ENCODE measurements at places on chromosomes 6 and 20.

DNA sequence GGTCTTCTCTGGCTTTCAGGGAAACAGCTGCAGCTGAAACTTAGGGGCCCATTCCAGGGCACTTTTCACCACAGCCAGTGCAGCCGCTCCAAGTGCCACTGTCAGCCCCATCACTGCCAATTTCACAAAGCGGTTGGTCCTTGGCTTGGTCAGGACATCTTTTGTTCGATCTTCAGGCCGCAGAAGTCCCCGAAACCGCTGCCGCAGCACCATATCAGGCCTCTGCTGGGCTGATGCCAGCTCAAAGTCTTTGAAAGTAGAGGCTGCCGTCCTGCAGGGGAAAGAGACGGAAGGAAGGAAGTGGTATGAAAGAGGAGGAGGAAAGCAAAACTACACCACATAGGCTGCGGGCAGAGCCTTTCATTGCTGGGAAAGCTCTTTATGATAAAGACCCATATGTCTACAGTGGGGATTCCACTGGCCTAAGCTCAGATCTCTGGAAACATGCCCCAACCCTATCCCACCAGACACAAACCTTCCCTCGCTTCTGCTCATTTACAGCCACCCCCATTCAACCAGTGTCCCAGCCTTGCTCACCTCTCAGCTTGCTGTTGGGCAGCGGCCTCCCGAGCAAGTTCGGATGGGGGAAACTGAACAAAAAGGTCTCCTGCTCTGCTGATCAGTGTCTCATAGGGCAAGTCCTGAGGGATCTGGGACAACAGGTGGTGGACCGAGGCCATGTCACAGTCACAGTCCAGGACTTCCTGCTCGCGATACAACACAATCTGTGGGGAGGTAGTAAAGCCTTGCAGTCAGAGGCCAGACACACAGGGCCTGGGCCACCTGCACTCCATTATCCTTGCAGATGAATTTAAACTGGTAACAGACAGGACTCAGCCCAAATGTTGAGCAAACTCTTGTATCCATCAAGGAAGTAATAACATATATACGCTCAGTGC lies 23.5 kb downstream of the TBC1D20 start:
- DNase-seq, result no peak

DNA sequence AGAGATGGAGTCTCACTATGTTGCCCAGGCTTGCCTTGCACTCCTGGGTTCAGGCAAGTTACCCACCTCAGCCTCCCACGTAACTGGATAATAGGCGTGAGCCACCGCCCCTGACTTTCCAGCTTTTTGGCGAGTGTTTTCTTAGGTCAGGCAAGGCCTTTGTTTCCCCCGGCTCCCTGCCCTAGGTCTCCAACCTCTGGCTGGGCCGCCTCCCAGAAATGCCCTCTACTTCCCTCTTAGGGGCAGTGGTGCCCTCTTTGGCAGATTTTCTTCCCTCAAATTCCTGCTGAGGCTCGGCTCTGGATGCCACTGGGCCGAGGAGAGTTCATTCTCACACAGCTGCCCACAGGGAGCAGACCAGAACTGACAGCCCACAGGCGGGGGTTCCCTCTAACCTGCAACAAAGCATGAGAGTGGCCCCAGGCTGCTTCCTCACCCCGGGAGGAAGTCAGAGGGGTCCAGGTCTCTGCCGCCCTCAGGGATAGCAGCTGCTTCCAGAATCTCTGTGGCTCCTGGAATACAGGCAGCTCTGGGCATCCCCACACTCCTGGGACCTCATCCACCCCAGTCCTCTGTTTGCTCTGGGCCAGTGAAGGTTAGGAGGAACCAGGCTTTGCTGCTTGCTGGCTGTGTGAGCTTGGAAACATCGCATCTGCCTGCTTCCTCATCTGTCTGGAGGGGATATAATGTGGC lies 56.5 kb downstream of the TCP11 start:
- no peak for DNase-seq

- DNase-seq, result no peak
These were observed 10.7 kb downstream of the SLC22A23 start for GRCh38 chr6:3446184-3446583.

- peak; percentile 76 for DNase-seq
These were observed 200.7 kb upstream of the BMP2 start for GRCh38 chr20:6566821-6567220.

DNA sequence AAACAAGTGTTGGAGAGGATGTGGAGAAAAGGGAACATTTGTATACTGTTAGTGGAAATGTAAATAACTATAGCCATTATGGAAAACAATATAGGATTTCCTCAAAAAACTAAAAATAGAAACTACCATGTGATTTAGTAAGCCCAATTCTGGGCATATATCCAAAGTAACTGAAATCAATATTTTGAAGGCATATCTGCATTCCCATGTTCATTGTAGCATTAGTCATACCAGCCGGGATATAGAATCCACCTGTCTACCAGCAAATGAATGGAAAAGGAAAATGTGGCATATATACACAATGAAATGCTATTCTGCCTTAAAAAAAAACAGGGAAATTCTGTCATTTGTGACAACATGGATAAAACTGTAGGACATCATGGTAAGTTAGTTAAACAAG lies 15.3 kb upstream of the C6orf58 start:
- no peak for DNase-seq

DNA sequence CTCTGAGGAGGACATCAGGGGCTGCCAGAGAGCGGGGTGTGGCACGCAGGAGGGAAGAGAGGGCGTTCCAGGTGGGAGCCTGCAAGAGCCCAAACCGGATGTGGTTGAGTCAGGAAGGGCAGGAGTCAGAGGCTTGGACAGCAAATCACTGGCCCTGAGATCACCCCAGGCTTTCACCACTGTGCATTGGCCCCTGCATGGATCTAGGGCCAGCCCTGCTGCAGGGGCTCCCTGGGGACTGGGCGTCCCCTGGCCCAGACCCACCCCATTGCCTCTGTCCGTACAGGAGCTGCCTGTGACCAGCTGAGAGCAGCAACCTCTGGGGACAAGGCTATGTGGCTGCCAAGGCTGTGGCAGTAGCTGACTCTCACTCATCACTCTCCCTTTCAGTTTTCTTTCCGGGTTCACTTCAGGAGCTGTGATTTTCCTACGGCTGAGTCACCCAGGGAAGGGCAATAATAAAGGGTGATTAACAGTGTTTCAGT lies 33.9 kb downstream of the KCNK17 start:
- DNase-seq, result peak; percentile 76

DNA sequence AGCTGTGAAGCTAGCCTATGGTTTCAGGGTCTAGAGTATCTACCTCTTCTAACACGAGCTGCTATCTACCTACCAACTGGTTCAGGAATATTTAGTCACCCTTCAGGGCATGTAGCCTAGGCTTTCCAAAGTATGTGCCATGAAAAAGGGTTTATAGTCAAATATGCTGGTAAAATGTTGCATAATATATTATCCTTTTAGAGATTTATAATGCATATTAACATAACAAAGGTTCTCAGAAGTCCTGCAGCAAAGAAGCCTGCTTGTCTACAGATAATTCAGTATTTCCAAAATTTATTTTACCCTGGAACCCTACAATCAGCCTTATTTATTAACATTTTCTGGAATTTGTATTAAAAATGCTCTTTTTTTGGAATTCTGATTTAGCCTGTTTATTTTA lies 56.0 kb downstream of the PRDM13 start:
- DNase-seq, result no peak

- no peak for DNase-seq
These were observed 99.7 kb upstream of the SNX9 start for GRCh38 chr6:157723376-157723775.
